ENCODE measurements at places on chromosomes 4 and X.

GRCh38 chrX:136115126-136115903, 32.0 kb upstream of the FHL1 start:
- DNase-seq, result peak; percentile 4

DNA sequence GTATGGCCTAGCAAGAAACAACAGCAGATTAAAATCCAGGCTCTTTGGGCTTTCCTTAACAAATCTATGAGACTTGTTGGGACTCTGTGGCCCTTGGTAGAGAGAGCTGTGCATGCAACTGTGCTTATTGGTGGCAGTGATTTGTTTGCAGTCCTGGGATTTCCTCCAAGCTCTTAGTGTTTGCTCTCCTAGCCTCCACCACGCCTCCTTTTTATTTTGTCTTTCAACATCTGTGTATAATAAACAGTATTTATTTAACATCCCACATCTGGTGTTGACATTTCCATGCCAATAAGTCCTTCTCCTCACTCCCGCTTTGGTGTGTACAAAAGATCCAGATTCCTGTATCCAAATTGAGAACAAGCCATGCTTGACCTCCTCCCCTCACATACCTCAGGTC, 3.1 kb downstream of the TNMD start:
- DNase-seq, result no peak

DNA sequence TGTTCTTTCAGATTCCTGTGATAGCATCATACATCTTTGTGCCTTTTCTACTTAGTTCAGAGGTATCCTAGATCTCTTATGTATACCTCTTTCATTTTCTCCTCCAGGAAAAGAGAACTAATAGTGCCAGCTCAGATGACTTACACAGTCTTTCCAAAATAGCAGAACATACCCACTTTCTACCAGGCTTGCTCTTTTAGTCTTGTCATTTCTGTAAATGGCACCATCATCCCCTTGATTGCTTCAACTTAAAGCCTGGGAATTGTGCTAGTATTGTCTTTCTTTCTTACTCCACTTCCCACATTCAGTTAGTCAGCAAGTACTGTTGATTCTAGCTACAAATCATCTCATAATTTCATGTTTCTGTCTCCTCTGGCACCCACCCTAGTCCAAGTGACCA, 5.1 kb downstream of the APEX2 start:
- DNase-seq, result no peak

- no peak for DNase-seq
These were observed 35.3 kb upstream of the GATB start for GRCh38 chr4:151796106-151796505.

Measured in Kasumi-1 (cell line).